ENCODE measurements at places on chromosomes 2 and 18. TPM values are rescaled to one million over a fixed set of nuclear protein-coding genes. Genes with fewer than 3 reads are reported as not detected.

- peak; percentile 53 for DNase-seq
These were observed 14.0 kb downstream of the TNS1 start for GRCh38 chr2:217988840-217989204.

DNA sequence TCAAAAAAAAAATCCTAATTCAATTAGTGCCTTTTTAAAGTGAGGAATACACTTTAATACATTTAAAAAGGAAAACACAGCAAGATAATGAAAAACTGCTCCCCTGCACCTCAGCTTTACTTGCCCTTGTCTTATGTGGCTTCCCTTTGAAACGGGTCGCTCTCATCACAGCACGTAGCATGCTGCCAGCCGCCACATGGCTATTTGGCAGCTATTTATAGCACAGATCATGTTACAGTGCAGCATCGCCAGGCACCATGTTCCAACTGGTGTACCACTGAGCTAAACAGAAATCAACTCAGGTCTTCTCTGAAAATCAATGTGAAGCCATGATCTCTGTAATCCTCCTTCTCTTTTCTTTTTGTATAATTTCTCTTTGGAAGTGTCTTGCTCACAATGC, 65.1 kb downstream of the TMEM182 start:
- DNase-seq: no peak

DNA sequence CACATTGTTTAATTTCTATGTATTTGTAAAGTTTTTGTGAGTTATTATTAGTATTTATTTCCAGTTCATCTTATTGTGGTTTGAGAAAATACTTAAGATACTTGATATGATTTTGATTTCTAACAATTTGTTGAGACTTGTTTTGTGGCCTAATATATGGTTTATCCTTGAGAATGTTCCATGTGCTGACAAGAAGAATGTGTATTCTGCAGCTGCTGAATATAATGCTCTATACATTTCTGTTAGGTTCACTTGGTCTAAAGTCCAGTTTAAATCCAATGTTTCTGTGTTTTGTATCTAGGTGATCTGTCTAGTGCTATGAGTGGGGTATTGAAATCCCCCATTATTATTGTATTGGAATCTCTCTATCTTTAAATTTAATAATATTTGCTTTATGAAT, 201.3 kb downstream of the FSIP2 start:
- no peak for DNase-seq

DNA sequence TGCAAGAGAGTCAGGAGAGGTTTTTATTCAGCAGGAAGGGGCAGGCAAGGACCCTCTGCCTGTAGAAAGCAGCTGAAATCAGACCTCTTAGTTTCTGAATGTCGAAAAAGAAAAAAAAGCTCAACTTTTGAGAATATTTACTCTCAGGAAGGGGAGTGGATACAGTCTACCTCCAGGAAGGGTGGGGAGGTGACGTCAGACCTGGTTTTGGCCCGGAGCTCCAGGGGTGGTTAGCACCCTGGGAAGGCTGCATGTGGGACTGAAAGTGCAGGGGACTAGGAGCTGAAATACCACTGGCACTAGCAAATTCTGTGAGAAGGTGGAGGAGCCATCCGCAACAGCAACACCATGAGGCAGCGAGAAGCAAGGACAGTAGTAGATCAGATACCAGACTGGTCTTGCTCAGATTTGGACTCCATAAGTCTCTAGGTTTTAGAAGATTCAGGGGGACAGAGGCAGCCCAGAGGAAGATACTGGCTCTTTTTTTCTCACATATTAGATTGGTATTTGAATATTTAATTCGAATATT, 19.8 kb downstream of the MC2R start:
- DNase-seq: no peak

DNA sequence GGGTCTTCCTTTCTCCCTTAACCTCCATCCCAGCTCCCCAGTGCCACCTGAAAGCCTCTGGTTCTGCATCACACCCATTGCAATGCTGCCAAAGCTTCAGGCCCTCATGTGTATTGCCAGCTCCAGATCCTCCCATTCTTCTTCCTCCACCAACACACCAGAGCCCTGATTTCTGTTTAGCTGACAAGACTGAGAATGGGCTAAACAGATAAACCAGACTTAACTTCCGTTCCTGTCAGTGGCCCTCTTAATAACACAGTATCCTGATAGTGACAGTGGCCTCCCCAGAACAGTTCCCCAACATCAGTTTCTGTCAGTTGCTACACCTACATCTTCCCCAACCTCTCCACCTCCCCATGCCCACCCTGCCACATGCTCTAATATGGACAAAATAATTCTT, 31.3 kb upstream of the C1D start:
- DNase-seq: no peak

Gene COL4A4
- total RNA-seq: 6.0 TPM

DNA sequence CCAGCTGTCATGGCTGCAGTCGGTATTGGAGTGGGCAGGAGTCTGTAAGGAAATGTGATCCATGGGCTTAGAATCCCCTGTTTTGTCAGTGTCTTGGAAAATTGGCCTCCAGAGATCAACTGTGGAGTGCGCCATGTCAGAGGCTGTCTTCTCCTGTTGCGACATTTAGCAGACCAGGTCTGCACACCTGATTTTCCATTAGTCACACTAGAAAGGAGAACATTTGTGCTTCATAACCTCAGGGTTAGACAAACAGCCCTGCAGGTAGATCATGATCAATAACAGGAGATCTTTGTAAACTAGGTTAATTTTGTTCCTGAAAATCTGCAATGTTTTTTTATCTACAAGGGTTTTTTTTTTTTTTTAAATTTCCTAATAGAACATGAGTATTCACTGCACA, 28.0 kb downstream of the LDLRAD4 start:
- no peak for DNase-seq

Gene SRD5A2
- total RNA-seq: not detected

- no peak for DNase-seq
These were observed 76.6 kb downstream of the GALNT1 start for GRCh38 chr18:35658112-35658511.

GRCh38 chr2:102619414-102620319, at the start of gene SLC9A2:
TSS of gene SLC9A2 (plus strand) at chr2:102619553. CDS start at chr2:102619849, 296 bp downstream.
- DNase-seq: peak; percentile 75

Gene SLC9A4
- 0.85 TPM for total RNA-seq

All from PC-9 (cell line).